ENCODE measurements at places on chromosomes 12 and 14.

DNA sequence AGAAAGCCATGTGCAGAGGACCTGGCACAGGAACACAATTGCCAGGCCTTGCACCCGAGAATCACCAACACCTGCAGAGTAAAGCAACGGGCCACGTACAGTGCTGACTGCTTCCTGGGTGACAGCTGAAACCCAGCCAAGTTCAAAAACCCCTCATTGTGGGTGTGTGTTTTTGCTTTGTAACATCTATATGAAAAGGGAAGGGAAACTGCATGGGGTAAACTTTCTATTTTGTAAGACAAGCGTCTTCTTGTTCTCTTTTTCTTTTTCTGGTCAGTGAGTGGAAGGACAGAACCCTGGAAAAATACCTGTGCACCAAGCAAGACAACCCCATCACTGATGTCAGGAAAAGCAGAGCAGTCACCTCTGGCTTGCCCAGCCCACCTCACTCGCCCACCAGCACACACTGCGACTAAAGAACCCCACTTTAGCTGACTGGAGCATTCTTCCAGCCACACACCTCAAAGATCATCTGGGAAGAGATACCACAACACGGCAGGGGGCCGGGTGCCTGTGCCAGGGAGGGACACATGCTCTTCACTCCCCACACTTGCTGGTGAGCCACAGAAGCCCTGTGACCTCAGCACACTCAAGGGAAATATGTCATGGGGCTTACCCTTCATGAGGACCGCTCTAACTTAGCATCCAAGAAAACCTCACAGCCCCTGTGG, 172.3 kb downstream of the NDUFA12 start:
- peak; percentile 47 for DNase-seq

GRCh38 chr12:49428793-49429192, 61.5 kb downstream of the SPATS2 start:
- DNase-seq = peak; percentile 1

- DNase-seq = no peak
Measured at GRCh38 chr14:50320283-50320682, 8.2 kb downstream of the DMAC2L start.

- DNase-seq = no peak
Measured at GRCh38 chr12:24850496-24850895, 98.4 kb downstream of the BCAT1 start.

Measured in globus pallidus (tissue), 1 donor.